ENCODE measurements at places on chromosomes 2 and 18.

DNA sequence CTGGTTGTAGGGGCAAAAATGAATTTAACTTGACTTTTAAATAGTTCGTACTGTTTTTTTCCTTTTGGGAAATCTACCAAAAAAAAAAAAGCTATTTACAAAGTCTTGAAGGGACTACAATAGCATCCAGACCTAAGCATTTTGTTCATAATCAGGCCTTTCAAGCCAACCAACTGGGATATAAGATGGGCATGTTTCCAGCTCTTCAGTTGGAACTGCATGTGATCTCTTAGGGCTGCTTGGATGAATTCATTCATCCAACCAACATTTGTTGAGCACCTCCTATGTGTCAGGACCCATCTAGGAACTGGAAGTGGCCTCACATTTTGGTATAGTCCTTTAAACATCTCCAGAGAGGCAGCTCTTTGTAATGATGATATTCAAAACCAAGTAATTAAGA, 98.6 kb downstream of the AAK1 start:
- peak; percentile 30 for DNase-seq

DNA sequence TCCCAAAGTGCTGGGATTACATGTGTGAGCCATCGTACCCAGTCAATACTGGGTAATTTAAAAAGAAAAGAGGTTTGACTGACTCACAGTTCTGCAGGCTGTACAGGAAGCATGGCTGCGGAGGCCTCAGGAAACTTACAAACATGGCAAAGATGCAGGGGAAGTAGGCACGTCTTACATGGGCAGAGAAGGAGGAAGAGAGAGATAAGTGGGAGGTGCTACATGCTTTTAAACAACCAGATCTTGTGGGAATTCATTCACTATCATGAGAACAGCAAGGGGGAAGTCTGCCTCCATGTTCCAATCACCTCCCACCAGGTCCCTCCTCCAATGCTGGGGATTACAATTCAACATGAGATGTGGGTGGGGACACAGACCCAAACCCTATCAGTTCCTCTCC, 192.5 kb downstream of the ATAD2B start:
- no peak for DNase-seq

- no peak for DNase-seq
Measured at GRCh38 chr2:219723311-219723710, 95.9 kb downstream of the SLC4A3 start.

- DNase-seq = no peak
Measured at GRCh38 chr2:15200581-15200980, 360.6 kb downstream of the NBAS start.

DNA sequence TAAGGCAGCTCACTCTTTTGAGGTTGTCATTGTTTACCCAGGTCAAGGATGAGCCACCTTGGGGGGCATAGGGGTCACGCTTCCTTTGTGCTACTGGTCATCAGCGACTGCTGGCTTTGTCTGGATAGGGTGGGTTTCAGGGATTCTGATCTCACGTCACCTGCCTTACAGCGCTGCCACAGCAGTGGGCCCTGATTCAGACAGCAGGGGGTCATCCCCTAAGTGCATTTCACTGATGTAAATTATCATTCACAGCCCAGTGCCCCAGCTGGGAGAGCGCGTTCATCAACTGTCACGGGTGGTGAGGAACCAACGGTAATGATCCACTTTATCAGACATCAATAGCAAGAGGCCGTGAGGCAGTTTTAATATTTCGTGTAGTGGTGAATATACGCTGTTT, 291.2 kb downstream of the NEDD4L start:
- DNase-seq = no peak

DNA sequence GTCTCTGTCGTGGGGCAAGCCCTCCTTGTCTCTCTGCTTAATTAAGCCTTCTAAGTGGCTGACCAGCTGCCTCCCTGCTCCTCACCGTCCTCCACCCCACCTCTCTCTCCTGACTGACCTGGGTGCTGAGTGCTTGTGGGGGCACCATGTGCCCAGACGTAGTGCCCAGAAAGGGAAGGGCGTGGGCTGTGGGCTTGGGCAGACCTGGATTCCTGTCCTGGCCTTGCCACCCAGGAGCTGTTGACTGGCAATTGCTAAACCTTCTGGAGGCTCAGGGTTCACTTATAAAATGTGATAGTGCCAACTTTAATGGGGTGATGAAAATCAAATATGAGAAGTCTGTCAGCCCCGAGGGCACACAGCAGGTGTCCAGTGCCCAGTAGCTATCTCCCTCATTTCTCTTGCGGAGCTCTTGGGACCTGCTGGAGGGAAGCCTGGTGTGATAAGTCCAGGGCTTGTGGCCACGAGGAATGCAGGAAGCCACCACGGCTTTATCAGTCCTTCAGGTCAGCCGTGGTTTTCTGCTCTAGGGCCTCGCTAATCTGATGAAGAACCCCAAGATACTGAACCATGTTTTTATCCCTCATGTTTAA, 22.0 kb upstream of the INHBB start:
- DNase-seq = no peak

- no peak for DNase-seq
Measured at GRCh38 chr2:66585587-66585986, 150.7 kb downstream of the MEIS1 start.

GRCh38 chr2:54224997-54225396, 31.0 kb downstream of the TSPYL6 start:
- no peak for DNase-seq

GRCh38 chr2:16777123-16777870, 111.7 kb upstream of the CYRIA start:
- DNase-seq = no peak

GRCh38 chr2:195633974-195634373, 23.1 kb upstream of the SLC39A10 start:
- no peak for DNase-seq

Measured in muscle of arm (tissue), 14 donors.